NCI-H1436 treated with DMSO at 0.1 percent for 48 hours (cell line): ENCODE measurements at places on chromosomes 11 and 22.

DNA sequence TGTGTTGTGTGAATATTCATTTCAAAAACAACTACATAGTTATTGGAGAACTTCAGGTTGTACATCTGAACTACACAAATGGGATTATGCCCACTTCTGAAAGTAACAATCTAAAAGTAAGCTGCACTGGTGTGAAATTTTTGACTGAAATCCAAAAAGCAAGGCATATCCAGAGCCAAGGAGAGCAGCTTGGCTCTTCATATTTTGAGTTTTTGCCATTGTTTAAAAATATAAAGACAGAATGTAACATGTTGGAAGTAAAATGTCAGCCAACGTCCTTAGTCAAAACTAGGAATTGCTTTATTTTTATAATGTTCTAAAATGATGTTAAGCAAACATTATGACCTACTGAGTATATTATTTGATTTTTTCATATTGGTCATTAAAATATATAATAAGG, 45.8 kb upstream of the NOX4 start:
- DNase-seq = no peak

GRCh38 chr11:121535129-121535796, 82.5 kb upstream of the SORL1-AS1 start:
- DNase-seq = no peak

GRCh38 chr11:67576735-67577475, 6.7 kb upstream of the GSTP1 start:
- no peak for DNase-seq

- DNase-seq = no peak
Measured at GRCh38 chr11:2296913-2297622, 4.7 kb downstream of the C11orf21 start.

DNA sequence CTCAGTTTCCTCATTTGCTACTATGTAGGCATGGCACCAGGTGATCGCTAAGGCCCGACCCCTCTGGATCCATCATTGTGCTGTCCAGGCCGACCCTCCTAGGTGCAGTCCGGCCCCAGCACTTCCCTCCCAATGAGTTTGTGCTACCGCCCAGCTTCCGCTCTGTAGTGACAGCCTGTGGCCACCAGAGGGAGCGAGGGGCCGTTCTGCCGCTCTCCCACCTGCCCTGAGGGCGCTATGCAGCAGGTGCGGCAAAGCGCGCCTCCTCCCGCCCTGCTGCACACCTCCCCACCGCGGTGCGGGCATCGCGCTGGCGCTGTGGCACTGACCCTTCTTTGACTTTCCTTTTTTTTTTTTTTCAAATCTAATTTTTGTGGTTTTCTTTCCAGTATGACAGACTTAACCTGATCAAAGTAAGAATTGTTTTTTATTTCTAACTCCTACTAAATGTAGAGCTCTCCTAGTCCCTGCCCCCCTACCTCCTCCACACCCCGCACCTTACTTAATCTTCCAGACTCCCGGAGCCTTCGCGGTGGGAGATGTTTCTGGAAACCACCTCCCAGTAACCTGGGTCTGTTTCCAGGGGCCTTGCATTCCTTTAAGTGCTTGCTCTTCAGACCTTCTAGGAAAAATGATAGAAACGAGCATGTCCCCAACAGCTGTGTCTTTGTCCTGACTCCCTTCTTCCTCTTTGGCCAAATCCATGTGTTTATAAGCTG, 73.7 kb downstream of the SCN3B start:
- DNase-seq = no peak

- no peak for DNase-seq
Measured at GRCh38 chr11:99015634-99016454, 4.9 kb upstream of the CNTN5 start.

DNA sequence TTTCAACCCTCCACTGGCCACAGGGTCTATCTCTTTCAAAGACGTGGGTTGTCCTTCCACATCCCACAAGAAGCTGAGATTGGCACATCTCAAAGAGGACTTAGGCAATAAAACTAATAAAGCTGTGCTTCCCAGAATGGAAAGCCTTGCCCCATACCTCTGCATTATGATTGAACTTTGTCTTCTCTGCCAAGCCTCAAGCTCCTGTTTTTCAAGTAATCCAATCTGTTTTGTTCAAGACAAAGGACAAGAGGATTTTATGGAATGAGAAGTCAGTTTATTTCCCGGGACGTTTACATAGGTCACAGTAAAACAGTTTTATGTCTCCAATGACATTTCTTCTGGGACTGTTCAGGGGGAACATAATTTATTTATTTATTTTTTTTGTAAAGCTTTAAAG, 108.4 kb downstream of the GALNT18 start:
- DNase-seq = no peak

GRCh38 chr11:28826807-28827206, 718.6 kb downstream of the METTL15 start:
- no peak for DNase-seq

DNA sequence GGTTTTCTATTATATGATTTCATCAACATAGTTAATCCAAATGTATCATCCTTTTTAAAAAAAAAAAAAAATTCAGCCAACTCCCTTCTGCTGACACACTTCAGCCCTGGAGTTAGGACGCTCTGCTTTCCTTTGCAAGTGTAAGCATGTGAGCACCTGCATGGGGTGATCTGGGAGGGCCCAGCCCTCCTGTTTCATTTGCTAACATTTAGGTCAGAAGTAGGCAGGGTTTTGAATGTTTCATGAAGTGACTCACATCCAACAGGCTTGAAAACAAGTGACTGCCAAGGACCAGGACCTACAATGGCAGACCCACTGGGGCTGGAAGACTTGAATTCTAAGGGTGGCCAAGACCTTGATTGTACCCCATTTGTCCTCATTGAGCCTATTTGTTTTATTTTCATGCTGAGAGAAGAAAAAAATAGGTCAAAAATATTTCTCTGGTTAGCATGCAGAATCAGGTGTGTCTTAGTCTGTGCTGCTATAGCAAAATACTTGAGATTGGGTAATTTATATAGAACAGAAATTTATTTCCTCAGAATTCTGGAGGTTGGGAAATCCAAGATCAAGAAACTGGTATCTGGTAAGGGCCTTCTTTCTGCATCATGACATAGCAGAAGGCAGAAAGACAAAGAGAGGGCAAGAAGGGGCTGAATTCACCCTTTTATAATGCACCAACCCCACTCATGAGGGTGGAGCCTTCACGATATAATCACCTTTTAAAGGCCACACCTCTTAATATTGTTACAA, 137.6 kb downstream of the CD44 start:
- no peak for DNase-seq

DNA sequence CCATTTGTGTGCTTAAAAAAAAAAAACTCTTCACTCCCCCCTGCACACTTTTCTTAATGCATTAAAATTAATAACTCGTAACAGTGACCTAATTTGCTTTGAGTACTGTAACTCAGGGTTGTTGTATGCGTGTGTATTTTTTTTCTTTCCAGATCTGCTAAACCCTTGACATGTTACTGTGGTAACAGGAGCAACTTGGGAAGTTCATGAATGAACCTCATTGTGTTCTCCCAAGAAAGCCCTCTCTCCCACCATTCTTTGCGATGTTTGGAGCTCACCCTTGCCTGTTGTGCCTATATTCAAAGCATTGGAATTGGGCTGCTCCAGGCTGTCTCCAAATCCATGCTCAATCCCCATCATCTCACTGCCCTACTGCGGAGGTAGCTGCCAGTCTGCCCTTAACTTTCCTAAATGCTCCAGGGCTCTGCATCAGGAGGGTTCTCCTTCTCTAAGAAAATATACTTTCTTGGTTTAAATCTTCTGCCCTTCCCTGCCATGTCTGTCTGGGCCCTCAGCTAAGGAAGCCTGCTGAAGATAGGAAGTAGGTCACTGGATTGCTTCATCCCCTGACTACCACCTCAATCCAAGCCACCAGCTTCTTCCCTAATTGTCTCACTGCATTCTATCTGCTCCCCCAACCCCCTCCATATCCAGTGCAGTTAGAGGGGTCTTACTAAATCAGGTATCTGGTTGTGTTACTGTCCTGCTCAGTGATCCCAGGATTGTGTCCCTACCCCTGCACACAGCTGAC, 70.3 kb downstream of the KIRREL3 start:
- DNase-seq = no peak

DNA sequence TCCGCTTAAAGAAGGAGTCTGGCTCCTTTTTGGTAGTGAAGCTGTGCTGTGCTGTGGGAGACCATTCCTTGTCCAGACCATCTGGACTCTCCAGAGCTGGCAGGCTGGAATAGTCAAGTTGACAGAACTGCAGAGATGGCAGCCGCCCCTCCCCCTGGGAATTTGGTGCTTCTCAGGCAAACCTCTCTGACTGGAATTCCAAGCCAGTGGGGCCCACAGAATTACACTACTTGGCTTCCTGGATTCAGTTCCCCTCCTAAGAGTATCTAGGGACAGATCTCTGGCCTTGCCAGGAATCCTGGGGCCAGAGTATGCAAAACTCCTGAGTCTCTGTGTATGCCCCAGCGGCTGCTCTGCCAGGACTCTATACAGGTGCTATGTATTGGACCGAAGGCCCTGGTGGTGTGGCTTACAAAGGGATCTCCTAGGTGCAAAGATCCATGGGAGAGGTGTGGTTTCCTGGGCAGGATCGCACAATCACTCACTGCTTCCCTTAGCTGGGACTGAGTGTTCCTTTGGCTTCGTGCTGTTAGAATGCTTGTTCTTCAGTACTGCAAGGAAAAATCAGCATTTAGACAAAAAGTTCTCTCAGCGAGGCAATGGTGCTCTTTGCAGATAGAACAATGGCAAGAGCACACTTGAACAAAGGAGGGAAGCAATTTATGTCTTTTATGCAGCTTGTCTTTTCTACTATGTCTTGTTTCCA, 86.8 kb downstream of the PRMT3 start:
- DNase-seq = no peak

GRCh38 chr11:112162761-112163546, 940 bp downstream of the IL18 start:
- DNase-seq = no peak

DNA sequence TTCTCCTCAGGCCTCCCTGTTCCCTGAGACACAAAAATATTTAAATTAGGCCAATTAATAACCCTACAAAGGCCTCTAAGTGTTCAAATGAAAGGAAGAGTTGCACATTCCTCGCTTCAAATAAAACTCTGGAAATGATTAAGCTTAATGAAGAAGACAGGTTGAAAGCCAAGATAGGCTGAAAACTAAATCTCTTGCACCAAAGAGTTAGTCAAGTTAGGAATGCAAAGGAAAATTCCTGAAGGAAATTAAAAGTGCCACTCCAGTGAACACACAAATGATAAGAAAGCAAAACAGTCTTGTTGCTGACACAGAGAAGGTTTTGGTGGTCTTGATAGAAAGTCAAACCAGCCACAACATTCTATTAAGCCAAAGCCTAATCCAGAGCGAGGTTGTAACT, 574.4 kb downstream of the OPCML start:
- DNase-seq = no peak

GRCh38 chr11:74004759-74005615, 3.9 kb downstream of the UCP3 start:
- no peak for DNase-seq

- DNase-seq = no peak
Measured at GRCh38 chr22:27329131-27329850, 472.3 kb downstream of the MN1 start.

DNA sequence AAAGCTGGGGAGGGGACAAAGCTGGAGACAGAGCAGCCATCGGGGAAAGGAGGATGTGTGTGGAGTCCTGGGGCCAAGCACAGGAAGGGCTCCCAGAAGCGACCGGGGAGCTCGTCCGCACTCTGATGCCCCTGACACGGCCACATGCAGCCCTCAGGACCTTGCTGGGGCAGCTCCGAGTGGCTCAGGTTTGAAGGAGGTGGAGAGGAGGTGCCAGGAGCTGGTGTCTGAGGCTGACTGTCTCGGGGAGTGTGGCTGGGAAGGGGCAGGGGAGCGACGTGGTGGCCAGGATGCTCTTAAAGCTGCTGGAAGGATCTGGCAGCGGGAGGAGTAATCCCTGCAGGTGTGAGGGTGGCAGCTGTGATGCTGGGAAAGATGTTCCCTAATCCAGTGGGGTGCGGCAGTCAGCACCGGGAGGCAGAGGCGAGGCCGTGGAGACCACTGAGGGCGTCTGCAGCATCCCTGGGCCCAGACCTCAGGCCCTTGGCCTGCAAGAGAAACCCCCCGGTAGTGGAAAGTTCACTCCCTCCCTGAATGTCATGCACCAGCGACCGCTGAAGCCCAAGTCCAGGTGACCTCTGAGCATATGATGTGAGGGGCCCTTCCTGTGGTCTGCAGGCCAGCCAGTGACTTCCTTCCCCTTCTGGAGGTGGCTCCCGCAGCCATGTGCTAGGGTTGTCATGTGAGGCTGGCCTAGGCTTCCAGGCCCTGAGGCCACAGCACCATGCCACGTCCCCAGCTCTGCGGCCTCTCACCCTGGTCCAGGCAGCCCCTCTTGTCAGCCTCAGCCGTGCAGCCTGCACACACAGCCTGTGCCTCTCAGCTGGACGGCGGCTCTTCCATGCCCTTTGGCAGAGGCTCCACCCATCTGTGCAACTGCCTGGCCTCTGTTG, 17.2 kb upstream of the CTSD start:
- DNase-seq = no peak

GRCh38 chr11:59849129-59849528, 3.8 kb upstream of the CBLIF start:
- DNase-seq = no peak

DNA sequence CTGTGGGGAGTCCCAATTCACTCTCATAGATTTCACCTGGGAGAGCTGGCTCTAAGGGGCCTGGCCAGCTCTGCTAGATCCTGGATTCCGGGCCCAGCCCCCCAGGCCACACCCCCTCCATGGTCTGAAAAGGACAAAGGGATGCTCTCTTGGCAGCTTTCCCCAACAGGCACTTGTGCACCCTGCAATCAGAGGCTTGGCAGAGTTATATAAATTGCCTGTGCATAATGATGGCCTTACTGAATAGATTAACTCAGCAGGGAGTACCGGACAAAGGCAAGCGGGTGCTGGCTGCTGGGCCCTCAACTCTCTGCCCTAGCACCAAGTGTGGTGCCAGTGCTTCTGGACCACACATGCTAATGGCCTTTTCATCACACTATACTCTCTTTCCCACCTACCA, 461.6 kb downstream of the BUD13 start:
- peak; percentile 33 for DNase-seq

DNA sequence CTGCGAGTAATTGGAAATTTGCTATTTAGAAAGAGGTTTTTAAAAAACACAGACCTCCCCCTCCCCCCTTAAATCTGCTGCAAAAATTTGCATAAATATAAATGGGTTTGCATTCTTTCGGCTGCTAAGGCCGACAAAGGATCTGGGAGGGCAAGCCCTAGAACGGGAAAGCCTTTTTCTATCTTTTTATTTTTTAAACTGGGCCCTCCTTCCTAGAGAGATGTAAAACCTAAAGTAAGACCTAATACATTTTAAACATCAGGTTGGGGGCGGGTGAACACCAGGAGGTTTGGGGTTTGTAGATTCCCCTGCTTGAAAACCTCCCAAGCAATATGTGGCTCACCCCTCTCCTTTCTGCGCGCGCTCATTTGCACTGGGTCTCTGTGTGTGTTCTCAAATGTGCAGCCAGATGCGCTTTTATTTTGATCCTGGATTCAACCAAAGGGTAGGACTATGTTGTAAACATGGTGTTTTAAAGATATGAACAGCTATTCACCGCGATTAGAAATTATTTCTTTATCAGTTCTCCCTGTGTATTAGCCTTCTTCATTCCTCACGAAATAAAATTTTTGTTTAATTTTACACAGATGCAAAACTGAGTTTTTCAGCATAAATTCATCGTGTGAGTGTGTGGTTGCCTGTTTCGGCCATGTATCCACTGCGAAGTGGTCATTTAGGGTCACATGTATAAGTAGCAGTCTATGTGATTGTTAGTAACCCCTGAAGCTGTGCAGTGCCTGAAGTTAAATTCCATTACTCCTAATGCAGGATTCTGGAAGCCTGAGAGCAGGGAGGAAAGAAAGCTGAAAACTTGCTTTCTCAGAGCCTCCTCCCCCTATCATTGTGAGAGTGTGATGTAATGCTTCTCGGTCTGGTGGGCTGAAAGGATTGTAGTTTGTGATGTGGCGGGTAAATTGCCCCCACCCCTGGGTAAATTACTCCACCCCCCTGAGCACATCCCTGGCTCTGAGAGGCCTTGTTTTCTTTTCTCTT, 988 bp downstream of the TNRC6B start:
- no peak for DNase-seq
